ENCODE measurements at places on chromosomes 7 and 10.

- no peak for DNase-seq
These were observed 115.3 kb downstream of the PIP4K2A start for GRCh38 chr10:22599048-22599561.

GRCh38 chr7:32533276-32534029 lies 38.2 kb downstream of the AVL9 start:
- no peak for DNase-seq

- DNase-seq = no peak
These were observed 230.1 kb upstream of the SEMA3E start for GRCh38 chr7:83879063-83879462.

- DNase-seq = no peak
These were observed 606.2 kb downstream of the LRMDA start for GRCh38 chr10:76037531-76038155.

DNA sequence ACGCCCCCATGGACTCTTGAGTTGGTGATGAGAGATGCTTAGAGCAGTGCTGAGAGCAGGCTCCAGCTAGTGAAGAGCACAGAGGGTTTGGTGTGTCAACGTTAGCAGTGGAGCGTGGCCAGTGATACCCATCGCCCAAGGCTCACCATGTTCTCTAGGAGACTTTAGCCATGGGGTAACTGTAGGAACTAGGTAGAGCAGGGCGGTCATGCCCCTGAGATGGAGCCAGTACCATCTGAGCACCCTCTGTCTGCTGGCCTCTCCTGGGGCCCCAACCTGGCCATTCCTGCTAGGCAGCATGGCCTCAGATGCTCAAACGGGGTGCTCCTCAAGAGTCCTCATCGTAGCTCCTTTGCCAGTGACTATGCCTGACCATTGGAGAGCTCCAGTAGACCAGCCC lies 179.7 kb downstream of the KCND2 start:
- DNase-seq = no peak

DNA sequence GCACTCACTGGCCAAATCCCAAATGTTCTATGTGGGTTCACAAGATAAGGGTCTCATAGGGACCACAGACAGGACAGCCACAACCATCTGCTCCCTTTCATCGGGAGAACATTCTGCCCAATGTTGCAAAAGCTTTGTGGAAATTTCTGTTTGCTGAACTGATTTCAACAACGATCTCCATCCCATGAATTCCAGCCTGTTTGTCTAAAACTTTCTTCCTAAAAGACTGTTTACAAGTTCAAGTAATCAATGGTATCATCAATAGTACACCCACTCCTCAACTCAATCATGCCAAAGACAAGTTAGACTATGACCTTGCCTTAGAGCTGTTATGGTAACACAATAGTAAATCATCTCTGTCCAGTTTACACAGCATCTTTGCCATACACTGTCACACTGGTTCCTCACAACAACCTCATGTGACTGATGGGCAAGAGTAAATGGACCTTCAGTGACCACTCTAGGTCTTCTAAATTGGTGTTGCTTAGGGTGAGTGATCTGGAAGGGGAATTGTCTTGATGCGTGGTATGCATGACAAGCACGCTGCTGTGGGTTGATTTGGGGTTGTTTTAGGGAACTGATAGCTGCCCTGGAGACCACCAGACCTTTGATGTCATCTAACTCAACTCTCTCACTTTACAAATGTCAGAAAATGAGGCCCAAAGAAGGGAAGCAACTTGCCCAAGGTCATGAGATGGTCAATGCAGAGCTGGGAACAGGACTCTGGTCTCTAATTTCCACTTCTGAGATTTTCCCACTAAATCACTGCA lies 95.1 kb downstream of the PPP1R3C start:
- DNase-seq = no peak

DNA sequence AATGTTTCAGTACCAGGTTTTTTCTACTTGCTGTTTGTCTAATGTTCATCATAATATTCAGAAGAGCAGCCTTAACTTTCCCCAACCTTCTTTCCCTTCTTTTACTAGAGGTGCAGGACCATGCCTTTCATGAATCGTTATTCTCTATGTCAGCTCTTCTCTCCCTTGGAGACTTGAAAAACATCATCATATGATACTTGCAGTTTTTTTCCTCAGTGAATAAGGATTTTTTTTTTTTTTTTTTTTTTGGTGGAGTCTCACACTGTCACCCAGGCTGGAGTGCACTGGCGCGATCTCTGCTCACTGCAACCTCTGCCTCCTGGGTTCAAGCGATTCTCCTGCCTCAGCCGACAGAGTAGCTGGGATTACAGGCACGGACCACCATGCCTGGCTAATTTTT lies 30.1 kb downstream of the SMNDC1 start:
- no peak for DNase-seq

GRCh38 chr10:132303361-132304115 lies 4.2 kb downstream of the STK32C start:
- DNase-seq = no peak

DNA sequence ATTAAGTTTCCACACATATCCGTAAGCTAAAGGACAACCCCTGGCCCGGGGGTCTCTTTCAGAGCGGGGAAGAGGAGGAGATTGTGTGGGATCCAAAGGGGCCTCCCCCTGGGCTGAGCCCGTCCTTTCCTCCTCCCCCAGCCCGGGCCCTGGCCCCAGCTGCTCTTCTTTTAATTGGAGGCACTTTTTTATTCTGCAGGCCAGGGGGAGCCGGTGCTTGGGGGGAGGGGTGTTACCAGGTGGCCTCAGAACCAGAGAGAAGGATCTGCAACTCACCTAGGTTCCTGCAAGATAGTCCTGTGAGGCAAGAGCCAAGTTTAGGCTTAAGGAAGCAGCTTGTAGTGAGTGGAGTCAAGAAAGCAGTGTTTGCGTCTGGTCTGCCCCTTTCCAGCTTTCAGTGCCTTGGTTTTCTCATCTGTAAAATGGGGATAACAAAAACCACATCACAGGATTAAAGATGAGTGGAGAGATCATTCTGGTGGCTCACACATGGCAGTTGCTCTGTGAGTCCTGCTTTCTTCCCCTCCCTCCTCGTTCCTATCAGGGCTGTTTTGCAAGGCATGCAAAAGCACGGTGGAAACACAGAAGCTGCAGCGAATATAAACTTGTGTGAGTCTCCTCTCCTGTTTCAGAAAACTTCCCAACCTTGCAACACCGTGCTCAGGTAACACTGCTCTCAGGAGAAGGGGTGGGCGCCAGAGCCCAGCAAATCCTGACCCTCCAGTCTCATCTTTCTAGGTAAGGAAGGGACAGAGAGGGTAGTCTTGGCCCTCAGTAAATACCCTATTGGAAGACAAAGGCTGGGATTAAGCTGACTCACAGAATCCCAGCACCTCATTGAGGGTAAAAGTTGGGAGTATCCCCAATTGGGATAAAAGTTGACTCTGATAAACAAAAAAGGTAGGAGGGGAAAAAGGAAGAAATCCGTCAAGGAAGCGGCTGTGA lies 4.1 kb upstream of the TLX1 start:
- DNase-seq = no peak

DNA sequence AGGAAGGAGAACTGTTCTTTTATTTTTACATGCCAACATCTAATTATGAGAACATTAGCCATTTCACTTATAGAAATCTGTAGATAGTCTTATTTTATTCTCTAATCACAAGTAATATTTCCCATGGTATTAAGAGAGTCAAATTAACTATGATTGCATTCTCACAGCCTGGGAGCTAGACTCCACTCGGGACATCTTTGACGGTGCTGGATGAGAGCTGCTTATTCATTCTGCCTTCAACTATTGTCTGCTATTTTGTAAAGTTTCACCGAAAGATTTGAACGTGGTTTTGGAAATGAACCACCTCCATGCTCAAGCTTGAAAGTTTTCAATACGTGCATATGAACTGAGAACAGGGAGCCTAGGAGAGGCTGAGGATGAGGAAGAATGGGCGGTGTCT lies 264.3 kb upstream of the KLF6 start:
- no peak for DNase-seq

GRCh38 chr7:134414109-134414508 lies 44.8 kb downstream of the AKR1B1 start:
- DNase-seq = no peak

DNA sequence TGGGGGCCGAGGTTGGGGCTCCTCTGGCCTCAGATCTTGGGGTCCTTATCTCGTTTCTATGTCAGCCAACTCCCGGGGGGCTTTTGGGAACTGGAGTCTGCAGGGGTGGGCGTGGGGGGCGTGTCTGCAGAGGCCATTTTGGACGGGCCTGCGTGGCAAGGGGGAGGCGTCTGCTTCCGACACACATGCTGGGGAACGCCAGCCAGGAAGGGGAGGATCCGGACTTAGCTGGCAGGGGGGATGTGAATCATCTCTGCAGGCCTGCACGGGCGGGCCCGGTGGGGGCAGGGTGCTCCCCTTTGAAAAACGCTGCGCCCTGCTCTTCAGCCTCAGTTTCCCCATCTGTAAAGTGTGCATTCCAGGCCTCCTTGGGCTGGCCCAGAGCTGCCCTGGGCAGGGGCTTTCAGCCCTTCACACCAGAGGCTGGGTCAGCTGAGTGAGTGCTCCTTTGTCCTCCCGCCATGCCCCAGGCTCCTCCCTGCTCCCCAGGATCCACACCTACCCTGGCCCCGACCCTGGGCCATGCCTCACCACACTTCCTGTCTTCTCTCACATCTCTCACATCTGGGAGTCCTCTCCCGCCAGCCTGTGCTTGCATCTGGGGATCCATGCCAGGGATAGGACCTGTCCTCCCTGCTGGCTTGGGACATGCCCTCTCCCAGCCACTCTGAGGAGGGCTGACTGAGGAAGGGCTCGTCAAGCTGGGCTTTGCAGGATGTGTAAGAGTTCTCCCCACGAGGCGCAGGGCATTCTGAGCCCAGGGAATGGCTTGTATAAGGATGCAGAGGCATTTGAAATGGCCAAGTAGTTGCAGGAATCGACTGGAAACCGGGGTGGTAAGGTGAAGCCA lies 172.6 kb upstream of the TNRC18 start:
- no peak for DNase-seq

DNA sequence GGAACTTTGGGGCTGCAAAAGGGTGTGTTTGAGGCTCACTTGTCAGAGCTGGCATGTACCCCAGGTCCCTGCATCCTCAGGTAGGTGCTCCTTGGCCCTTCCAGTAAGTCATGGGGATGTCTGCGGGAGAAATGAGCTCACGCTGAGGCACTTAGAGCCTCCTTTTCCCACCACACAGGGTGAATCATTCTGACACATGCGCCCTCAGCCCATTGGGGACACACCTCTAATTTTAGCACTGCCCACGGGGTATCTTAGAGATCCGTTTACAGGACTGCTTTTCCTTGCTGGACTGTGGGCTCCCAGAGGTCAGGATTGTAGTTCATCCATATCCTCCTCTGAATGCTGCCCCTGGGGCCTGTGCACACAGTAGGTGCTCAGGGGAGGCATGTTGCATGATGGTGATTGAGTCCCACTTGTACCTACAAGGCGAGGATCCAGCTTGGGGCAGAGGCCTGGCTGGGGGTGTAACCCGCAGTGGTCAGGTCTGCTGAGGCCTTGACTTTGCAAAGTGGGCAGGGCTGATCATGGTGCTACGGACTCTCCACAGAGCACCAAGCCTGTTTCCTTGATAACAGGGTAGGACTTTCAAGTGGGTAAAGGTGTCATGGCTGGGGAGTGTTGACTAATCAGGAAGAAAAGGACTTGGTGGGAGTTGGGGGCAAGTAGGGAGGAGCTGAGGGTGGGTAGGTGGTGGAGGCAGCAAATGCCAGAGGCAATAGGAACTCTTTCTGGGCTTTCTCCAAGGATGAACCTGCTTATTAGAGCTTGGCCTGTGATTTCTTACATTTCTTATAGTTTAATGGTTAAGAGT lies 5.8 kb downstream of the TSPAN15 start:
- no peak for DNase-seq
